ENCODE measurements at places on chromosomes 1 and 21.

DNA sequence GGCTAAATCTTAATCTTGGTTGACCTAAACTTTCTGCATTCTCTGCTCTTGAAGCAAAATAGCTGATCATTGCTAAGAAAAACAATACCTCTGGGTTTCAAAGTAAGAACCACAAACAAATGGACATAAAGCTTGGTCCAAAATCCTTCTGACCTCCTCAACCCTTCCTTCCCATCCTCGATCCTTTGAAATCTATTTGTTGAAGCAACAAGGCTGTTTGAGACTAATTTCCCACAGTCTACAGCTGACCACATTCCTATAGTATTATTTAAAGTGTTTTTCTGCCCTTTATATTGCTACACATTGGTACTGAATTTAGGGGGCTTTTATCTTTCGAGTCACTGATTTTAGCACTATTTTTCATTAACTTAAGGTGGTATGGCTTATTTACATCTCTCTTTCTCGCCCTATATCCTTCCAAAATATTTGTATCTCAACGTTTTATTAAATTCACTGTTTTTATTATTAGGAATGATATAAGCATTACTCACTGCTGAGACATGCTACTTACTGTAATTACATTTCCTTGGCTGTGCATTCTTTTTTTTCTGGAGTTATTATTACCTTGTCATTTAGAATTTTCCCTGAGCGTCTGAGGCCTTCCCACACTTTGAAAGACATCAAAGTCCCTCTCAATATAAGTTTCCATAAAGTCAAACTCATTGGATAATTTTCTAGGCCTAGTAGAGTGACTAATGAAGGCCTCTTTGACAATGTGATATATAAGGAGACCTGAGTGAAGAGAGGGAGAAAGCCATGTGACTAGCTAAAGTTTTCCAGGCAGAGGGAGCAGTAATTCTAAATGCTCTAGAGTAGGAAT, 73.9 kb downstream of the RAB3GAP2 start:
- DNase-seq, result no peak

- peak; percentile 15 for DNase-seq
Measured at GRCh38 chr1:234913278-234913649, 215.4 kb downstream of the TOMM20 start.

DNA sequence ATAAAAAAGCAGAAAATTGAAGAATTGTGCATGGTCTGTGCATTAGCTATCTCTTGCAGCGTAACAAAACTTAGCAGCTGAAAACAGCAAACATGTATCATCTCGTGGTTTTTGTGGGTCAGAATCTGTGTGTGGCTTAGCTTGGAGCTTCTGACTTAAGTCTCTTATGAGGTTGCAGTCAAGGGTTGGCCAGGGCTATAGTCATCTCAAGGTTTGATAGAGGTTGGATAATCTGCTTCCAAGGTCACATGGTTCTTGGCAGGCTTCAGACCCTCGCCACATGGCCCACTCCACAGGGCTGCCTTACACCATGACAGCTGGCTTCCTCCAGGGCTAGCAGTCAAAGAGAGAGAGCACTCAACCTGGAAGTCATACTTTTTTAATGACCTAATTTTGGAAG, 35.9 kb downstream of the CNST start:
- no peak for DNase-seq

- DNase-seq, result no peak
Measured at GRCh38 chr1:58585581-58586151, 8.6 kb upstream of the TACSTD2 start.

- DNase-seq, result no peak
Measured at GRCh38 chr1:174623324-174624035, 175.7 kb downstream of the GPR52 start.

DNA sequence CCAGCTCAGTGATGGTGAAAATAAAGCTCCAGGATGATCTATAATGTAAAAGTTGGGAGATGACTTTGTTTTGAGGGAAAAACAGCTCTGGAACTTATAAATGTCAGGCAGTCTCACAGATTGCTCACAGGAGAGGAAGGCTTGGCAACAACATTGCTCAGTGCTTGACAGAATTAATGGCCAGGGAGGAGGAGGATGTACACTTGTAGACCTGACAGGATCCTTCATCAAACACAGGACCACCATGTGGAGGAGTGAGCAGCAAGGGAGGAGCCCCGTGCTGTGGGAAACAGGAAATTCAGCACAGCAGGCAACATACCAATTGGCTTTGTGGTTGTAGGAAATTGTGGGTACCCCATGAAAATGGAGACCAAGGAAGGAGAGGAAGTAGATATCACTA, 291.8 kb upstream of the CAMK1G start:
- no peak for DNase-seq

DNA sequence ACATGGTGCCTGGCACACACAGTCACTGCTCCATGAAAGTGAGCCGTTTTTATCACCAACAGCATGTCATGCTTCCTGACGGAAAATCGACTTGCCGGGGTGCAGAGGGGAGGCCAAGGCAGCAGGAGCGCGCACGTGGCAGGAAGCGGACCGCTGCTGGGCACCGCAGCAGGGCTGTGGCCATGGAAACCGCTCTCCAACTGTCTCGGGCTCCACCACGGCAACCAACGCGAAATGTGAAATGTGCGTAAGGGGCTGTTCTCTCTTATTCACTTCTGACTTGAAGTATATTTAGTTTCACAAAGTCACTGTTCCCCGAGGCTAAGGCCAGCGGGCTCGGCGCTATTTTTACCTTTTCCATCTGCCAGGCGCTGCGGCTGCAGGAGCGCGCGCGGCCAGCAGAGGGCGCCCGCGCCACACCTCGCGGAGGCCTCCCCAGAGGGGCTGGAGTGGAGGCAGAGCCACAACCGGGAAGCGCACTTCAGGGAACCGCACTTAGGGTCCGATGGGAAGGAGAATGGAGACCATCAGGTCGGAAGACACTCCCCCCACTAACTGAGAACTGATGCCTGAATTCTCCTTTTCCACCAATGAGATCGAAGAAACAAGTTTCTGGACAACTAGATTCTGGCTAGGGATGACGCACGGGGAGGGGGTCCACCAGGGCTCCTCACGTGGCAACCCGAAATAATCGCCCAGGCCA, 19.7 kb downstream of the RCC2 start:
- no peak for DNase-seq

GRCh38 chr1:227472772-227473171, 90.6 kb upstream of the ZNF678 start:
- no peak for DNase-seq

GRCh38 chr1:193549081-193549480, 362.7 kb upstream of the B3GALT2 start:
- no peak for DNase-seq

- DNase-seq, result no peak
Measured at GRCh38 chr1:88650676-88651418, 33.2 kb upstream of the PKN2 start.

DNA sequence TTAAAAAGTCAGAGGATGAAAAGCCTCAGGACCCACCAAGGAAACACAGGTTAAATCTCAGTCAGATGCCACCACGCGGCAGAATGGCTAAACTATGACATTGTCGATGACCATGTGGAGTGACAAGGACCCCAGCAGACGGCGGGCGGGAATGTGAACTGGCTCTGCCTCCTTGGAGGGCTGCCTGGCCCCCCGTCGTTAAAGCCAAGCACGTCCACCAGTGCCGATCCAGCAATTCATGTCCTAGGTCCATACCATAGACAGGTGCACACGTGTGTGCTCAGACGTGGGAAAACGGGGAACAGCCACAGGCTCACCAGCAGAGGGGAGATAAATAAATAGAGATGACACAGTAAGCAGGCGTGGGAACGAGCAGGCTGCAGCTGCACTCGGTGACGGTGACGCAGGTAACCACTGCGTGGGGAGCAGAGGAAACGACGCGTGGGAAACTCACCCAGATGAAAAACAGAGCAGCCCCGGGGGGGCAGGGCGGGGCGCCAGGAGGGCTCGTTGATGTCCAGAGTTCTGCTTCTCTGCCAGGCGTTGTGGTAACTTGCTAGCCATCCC, 28.3 kb upstream of the PCBP3 start:
- no peak for DNase-seq

GRCh38 chr21:38208118-38208517, 48.7 kb upstream of the KCNJ15 start:
- DNase-seq, result no peak

DNA sequence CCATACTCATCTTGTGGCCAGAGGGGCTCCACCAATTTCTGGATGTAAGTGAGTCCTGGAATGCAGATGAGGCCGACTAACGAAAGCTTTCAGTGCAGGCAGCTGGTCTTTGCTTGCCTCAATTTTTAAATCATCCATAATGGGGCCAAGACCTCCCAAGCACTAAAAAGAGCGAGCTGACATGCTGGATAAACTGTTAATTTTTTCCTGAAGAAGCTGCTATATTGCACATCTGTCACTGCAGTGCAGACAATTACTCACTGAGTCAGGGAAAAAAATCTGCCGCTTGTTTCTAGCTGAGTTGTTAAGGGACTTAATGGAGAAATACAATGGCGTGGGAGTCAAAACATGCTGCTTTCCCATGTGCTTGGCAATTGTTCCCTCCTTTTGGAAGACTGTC, 205.5 kb downstream of the GPATCH2 start:
- DNase-seq, result no peak

DNA sequence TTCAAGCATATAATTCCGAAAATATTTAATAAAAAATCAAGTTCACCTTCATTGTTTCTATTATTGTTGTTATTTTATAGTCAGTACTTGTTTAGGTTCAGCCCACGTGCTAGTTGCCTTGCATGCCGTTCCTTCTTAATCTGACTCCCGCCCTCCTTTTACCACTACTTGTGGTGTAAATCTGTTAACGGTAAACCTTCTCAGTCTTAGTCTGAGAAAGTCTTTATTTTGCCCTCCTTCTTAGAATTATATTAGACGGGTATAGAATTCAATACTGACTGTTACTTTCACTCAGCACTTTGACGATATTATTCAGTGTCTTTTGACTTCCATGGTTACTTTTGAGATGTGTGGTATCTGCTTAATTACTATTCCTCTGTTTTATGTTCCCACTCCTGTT, 104.8 kb downstream of the RGL1 start:
- no peak for DNase-seq

- DNase-seq, result peak; percentile 99
Measured at GRCh38 chr1:204340081-204340889, 19.4 kb downstream of the PLEKHA6 start.

- peak; percentile 80 for DNase-seq
Measured at GRCh38 chr21:34888569-34889319, 160.4 kb downstream of the RUNX1 start.

DNA sequence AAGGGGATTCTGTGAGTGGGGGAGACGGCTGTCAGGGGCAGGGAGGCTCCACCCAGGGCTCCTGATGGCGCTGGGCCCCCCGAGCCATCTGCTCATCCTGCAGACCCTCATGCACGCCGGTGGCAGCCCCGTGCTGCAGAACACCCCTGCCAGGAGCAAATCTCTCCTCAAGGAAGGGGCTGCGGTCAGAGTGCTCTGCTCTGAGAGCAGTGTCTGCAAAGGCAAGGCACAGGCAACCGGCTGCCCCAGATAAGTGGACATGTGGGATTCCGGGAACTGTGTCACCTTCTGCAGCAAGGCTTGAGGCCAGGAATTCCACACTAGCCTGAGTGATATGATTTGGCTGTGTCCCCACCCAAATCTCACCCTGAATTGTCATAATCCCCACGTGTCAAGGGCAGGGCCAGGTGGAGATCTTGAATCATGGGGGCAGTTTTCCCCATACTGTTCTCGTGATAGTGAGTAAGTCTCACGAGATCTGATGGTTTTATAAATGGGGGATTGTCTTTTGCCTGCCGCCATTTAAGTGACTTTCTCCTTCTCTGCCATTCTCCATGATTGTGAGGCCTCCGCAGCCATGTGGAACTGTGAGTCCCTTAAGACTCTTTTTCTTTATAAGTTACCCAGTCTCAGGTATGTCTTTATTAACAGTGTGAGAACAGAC, 101.0 kb downstream of the PDE9A start:
- DNase-seq, result no peak

DNA sequence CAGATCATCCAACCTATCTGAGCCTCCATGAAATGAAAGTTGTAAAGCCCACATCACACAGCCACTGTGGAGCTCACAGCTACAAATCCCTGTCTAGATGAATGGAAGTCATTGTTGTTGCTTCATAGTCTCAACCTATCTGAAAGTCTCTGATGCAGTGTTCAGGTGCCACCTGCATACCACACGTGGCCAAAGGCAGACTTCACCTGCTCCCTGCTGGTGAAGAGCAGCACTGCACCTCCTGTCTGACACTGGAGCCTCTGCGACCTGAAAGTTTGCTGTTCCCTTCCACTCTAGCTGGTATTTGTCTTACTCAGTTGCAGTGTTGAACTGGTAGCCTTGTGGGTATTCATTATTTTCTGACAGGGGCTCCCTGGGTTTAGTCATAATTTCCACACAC, 18.4 kb downstream of the LORICRIN start:
- no peak for DNase-seq

DNA sequence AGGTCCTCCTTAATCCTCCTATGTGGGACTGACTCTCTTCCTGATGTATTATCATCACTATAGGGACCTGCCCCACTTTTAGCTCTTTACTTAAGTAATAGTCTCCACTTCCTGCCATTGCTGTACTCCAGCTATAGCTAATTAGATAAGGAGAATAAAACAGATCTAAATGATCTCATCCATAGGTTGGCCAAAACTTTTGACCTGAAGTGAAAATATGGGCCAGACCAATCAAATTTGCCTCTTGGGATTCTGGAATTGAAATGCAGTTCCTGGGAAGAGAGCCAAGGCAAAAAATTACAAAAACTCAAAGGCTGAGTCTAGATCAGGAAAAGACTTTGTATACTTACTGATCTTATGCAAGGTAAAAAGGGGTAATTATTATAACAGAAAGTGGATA, 36.1 kb upstream of the PDE4B start:
- DNase-seq, result no peak

- DNase-seq, result no peak
Measured at GRCh38 chr1:247037511-247038320, 29.9 kb upstream of the ZNF695 start.

- DNase-seq, result no peak
Measured at GRCh38 chr1:226566234-226566633, 17.7 kb downstream of the STUM start.

- DNase-seq, result no peak
Measured at GRCh38 chr1:112177314-112177713, 187.8 kb upstream of the KCND3 start.

- no peak for DNase-seq
Measured at GRCh38 chr1:15187175-15188129, 33.9 kb downstream of the TMEM51 start.

DNA sequence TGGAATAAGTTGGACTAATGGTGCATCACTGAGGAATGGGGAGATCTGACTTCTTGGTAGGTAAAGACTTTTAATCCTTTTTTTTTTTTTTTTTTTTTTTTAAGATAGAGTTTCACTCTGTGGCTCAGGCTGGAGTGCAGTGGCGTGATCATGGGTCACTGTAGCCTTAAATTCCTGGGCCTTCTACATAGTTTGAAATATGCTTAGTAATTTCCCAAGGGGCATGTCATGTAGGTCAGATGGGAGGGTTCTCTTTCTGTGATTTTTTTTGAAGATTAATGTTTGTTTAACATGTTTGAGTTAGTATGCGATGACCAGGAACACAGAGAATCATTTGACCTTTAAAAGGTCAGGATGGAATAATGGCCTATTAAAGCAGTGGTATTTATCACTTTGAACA, 129.1 kb downstream of the S1PR1 start:
- DNase-seq, result no peak

GRCh38 chr21:29217818-29218291, 80.9 kb upstream of the BACH1 start:
- DNase-seq, result no peak

GRCh38 chr1:154407198-154408091, 2.3 kb downstream of the IL6R start:
- DNase-seq, result no peak

Data from NCI-H1436 (cell line).